ENCODE measurements at places on chromosomes 3 and 15.

- no peak for DNase-seq
These were observed 113.4 kb downstream of the ETFA start for GRCh38 chr15:76197703-76198455.

- no peak for DNase-seq
These were observed 20.9 kb upstream of the FSTL1 start for GRCh38 chr3:120471643-120472042.

GRCh38 chr3:14153663-14154062, 24.7 kb downstream of the XPC start:
- DNase-seq: no peak

DNA sequence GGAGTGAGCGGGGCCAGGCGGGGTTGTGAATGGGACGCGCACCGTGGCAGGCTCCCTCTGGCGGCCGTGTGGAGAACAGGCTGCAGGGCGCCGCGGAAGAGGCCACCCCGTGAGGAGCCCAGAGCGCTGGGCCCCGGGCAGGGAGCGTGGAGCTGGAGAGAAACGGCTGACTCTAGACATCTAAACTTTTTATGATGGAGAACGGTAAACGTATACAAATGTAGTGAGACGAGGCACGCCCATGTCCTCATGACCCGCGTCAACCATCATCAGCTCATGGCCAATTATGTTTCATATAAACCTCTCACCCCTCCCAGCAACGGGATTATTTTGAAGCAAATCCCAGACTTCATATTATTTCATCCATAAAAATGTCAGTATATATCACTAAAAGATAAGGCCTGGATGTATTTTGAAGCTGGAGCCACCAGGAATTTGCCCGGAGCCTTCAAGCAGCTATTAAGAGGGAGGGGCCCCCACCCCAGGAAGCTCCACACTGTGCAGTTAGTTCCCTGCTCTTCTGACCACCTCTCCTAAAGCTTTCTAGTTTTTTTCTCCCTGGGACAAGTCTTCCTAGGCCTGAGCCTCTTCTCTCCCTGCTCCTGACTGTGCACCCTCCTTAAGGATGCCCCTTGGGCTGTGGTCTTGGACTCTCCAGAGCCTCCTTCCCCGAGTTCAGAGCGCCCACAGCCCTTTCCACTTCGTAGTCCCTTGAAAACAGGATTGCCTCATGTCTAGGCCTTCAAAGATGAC, 149.5 kb downstream of the SMAD6 start:
- peak; percentile 84 for DNase-seq

DNA sequence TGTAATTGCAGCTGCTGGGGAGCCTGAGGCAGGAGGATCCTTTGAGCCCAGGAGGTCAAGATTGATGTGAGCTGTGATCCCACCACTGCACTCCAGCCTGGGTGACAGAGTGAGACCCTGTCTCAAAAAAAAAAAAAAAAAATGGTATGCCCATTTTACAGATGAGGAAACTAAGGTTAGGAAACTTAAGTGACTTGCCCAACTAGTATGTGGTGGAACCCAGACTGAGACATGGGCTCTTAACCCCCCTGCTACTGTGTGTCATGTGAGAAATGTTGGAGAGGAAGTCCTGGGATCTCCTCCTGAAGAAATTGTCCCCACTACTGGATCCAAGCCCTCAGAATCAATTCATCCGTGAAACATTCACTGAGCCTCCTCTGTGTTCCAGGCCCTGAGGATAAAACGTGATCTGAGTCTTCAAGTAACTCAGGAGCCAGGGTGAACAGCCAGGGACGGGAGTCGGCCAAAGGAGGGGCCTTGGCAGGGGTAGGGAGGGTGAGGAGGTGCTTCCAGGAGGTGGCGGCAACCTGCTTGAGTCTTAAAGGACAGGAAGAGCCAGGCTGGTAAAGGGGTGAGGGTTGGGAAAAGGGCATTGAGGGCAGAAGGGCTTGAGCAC, 19.6 kb upstream of the RNU6-1 start:
- DNase-seq: no peak

GRCh38 chr3:144499001-144499930, 527.6 kb downstream of the DIPK2A start:
- no peak for DNase-seq

- DNase-seq: no peak
These were observed 224.7 kb upstream of the SATB1 start for GRCh38 chr3:18649666-18650363.

DNA sequence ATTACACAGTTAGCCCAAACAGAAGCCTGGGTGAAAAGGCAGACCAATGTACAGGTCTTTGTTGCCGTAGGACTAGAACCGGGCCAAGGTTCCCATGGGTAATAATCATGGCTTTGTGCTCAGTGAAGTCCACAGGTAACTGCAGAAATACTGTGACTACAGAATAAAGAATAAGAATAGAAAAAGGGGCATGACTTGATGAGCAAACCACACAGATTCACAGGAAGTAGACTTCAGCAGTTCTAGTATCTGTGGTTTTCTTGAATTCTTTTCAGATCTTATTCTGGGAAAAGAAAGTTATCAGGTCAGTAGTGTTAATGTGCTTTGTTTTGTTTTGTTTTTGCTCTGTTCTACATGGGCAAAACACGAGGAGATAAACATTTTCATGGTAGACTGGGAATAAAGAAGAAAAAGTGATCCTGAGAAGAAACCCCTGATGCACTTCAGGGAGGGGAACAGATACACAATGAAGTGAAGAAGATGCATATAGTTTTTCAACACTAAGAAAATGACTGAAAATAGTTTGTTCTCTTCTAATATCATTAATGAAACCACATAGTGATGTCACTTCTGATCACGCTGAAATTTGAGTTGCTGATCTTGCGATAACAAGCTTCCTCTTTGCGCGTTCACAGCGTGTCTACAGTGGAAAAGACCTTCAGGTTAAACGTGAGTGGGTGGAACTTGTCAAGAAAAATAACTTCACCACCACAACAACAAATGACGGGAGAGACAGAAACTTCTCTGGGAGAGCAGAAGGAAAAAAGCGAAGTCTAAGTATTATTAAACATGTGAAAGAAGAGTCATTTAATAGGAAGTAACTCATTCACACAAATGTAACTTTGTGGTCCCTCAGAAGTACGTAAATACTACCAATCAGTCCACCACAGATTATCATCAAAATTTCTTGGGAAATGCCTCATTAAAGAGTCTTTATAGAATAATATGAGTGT, 315.8 kb upstream of the SATB1 start:
- DNase-seq: no peak

DNA sequence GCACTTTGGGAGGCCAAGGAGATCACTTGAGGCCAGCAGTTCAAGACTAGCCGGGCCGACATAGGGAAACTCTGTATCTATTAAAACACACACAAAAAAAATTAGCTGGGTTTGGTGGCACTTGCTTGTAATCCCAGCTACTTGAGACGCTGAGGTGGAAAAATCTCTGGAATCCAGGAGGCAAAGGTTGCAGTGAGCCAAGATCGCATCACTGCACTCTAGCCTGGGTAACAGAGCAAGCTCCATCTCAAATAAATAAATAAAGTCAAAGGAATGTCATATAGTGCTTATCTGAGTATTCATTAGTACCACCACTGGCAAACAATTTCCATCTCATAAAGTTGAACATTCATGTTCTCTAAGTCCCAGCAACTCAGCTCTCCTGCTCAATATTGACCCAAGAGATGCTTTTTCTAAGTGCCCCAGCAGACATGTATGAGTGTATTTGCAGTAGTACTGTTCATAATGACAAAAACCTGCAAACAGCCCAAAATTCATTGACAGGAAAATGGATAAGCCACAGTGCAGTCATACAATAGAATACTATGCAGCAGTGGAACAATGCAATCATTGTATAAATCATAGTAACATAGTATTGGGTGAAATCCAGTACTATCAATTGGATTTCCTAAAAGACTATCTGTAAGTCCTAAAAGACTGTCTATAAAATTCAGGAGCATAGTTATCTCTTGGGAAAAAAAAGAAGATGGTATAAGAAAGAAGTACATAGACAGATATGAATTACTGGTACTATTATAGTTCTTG, 751.5 kb upstream of the LMCD1 start:
- no peak for DNase-seq

DNA sequence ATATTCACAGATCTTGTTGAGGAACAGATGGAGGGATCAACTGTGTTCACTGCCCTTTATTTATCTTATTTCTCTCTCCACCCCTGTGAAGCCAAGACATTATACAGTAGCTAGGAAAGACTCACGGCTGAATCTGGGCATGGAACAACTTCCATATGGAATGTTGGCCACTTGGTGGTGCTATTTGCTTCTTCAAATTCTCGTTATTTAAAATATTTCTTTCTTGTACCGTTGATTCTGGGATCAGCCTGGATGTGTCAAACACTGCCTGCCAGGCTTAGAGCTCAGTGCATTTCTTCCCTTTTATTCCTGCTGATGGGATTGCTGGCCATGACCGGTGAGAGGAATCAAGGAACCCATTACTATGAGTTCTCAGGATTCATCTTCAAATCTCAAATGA, 17.5 kb upstream of the GASK1A start:
- DNase-seq: peak; percentile 69

DNA sequence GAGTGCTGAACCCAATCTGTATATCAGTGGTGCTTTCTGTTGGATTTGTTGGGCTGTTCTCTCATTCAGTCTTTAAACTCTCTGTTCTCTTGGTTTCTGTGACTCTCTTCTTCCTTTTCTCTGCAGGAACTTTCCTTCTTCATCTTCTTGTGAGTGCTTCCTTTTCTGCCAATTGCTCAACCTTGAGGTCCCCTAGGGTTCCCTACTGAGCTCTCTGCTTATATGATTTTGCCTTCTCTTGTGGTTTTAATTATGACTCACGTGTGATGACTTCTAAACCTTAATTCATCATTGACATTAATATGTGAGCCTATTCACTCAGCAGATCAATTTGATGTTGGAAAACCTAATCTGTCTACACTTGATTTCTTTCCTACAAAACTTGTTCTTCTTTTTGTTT, 39.4 kb downstream of the MOBP start:
- no peak for DNase-seq

DNA sequence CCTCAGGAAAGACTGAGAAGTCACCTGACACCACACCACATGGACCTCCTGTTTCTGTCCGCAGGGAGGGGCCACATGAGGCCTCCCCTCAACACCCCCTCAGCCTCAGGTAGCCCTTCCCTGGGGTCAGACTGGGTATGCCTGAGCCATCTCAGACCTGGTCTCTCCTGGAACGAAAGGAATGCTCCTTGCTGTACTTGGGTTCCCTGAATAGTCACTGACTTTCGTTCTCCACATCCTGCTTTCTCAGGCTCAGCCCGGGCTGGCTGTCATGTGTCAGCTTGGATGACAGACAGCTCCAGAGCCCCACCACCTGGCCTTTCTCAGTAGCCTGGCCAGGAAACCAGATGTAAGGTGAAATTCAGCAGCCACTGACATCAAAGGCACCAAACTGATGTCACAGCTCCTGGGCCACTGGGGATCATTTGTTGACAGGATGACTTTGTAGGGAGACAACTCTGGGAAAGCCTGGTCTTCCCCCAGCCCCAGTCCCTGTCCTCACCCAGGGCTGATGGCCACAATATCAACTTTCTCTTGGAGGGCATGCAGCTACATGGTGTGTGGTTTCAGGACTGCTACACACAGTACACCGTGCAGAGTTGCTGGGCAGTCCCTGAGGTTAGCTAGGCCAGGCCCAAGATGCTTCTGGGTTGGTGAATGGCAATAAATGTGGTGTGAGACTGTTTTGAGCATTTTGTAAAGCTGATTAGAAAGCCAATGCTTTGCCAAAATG, 141.4 kb upstream of the MRPS22 start:
- DNase-seq: no peak

DNA sequence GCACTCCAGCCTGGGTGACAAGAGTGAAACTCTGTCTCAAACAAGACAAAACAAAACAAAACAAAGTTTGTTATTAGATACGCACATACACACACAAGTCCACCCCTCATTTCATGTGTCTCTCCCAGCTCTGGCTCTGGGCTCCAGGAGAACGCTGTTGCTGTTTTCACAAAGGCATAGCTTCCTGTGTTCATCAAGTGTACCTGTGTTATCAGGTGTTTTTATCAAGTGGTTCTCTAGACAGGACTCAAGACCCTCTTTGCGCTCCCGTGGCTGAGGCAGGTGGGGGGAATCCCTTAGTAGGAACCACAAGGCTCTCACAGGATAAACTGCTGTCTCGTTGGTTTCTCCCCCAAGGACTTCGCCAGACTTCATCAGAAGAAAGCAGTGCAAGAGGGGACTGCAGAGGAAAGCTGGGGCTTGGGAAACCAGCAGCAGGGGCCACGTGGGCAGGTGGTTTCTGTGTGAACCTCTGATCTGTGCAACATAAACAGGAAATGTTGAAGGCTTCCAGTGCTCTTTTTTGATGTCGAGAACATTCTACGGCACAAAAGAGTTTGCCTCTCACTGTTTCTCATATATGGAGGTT, 6.9 kb upstream of the PPP1R2 start:
- DNase-seq: no peak

DNA sequence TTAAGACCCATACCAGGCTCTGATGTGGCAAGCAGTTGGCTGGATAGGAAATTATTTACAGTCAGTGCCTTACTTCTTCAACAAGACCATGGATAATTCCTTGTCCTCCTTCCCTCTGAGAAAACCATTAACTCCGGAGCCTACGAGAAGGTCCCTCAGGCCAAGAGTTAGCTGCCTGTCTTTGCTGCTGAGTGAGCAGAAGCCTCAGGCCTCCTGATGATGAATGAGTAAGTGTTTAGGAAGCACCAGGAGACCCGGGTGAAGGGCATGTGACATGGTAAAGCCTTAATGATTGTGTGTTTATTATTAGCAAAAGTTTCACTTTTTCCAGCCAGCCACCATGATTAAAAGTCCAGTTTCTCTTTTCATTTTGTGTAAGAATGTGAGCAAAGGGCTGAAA, 174.9 kb upstream of the TOPAZ1 start:
- DNase-seq: no peak

GRCh38 chr15:42182328-42182886, 25.7 kb downstream of the VPS39 start:
- no peak for DNase-seq

DNA sequence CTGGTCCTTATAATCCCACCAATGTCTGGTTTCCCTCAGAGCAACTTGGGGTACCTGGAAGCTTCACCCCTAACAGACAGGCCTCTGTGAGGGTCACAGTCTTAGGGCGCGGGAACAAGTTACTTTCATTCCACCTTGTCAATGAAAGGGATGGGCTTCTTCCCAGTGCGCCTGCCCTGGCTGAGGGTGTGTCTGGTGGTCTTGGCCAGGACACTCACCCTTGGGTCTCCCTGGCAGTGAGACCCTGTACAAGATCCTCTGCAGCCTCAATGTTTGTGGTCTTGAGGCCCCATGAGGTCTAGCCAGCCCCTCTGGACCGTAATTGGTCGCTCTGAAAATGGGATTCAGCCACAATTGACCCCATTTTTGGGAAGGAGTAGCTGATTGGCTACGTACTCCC, 40.2 kb downstream of the SMAD6 start:
- DNase-seq: no peak

GRCh38 chr3:149197669-149198068, 24.0 kb downstream of the CP start:
- DNase-seq: no peak

- DNase-seq: no peak
These were observed 39.5 kb downstream of the SRPRB start for GRCh38 chr3:133845127-133845526.

DNA sequence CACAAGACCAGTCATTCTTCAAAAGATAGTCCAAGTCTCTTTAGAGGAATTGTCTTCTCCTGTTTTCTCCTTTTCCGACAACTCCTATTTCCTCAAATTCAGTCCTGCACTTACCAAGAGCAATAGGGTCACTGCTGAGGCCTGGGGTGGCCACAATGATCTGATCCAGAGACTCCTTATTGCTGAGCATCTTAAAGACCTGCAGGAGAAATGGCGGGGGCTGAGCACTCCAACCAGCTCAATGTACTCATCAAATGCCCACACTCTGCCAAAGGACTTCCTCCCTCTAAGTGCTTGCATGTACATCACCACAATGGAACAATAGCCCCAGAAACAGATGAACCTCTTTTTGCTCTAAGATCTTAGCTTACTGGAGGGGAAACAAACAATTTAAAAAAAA, 9.6 kb downstream of the UBL7 start:
- no peak for DNase-seq
